Stimulated activated CD4-positive, alpha-beta T cell treated with anti-CD3 and anti-CD28 coated beads, TNF-alpha, amount 100 ng/mL, for 1 hour (primary cell): ENCODE measurements at places on chromosomes 5 and 9.

DNA sequence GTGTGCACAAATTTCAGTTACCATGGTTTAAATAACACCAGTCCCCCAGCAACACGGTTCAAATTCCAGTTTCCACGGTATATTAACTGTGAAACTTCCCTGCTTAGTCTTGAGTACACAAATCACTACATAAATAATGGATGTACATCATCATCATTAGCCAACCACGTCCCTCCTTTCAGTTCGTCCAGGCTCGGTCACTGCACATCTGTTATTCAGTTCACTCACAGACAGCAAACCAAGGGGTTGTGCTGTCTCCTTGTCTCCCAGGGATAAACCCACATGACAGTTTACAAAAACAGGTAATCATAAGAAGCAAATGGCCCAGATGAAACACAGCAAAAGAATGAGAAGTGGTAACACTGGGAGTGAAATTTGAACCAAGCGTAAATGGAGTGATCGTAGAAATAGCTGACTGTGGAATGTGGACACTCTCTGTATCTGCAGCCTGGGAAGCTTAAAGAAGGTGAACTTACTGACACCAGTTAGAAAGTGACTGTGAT, 61.0 kb upstream of the RAD23B start:
- no peak for DNase-seq

- peak; percentile 28 for DNase-seq
Observed at GRCh38 chr5:73387601-73388305, 60.8 kb downstream of the FOXD1 start.

GRCh38 chr5:6081727-6082210, 296.6 kb downstream of the MED10 start:
- DNase-seq = no peak

DNA sequence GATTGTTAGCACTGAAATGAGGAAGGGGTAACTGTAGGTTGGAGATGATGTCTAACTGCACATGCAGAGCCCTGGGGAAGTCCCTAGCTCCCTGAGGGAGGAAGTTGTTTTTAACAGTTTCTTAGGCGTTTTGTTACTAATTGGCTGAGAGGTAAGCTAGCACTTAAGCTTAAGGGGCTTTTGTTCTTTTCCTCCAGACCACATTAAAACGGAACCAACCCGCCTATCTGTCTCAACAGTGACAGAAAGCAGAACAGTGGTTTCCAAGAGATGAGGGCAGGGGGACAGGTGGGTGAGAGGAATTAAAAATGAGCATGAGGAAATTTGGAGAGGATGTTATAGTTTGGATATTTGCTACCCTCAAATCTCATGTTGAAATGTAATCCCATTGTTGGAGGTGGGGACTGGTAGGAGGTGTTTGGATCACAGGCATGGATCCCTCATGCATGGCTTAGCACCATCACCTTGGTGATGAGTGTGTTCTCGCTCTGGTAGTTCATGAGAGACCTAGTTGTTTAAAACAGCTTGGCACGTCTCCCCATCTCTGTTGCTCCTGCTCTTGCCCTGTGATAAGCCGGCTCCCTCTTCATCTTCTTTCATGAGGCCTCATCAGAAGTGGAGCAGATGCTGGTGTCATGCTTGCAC, 38.9 kb downstream of the LYRM7 start:
- DNase-seq = peak; percentile 9

GRCh38 chr9:127181315-127181580, 58.8 kb upstream of the ANGPTL2 start:
- no peak for DNase-seq

DNA sequence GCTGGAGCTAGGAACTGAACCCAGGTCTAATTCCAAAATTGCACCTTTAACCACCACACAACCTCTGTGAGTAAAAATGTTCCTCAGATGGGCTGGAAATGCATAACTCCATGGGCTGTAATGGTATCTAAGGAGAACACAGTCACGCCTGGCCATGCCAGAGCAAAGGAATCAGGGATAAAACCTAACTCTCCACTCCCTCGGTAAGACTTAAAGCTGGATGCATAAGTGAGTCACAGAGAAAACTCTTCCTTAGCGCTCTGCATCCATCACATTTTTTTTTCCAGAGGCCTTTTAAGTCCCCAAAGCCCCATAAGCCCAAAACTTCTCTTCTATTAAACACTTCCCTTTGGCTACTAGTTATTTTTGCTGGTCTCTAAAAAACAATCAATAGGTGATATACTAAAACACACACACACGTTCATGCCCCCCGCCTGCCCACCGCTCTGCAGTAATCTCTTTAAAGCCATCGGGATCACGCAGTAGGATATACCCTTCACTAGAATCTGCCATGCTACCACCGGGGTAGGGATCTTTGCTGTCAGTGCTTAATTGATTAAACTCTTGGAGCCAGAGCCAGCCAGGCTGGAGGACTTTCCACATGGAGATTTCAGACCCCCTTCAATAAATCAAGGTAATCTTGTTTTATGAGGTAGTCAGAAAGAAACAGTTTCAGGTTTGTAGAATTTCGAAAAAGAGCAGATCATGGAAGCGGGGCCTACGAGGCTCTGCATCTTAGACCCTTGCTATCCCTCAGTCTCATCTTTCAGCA, 212.9 kb downstream of the MAPKAP1 start:
- no peak for DNase-seq

DNA sequence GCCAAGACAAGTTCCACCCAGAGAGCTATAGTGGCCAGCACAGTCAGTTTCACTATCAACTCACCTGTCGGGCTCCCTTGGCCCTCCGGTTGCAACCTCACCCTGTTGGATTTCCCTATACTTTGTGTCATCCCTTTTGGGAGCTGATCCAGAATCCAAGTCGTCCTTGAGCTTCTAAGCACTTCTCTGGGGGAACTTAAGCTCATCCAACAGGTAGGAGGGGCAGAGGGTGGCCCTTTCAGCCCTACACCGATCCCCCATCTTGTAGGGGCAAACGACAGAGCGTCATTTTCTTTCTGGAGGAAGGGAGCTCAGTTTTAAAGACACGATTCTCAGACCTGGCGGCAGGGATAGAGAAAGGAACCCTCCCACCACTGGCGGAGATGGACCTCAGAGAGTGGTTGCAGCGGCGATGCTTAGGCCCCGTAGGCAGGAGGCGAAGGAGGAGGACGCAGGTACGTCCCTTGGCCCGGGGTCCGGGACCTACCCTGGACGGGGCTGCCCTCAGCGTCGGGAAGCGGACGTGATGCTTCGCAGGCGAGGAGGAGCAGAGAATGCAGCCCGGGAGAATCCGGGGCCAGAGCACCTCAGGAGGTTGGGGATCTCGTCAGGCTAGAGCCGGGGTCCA, 519 bp downstream of the ZER1 start:
- DNase-seq = no peak

GRCh38 chr5:147673266-147673665, 109.3 kb downstream of the JAKMIP2 start:
- DNase-seq = no peak

- no peak for DNase-seq
Observed at GRCh38 chr5:33969572-33970452, 14.7 kb downstream of the SLC45A2 start.

GRCh38 chr5:173568703-173569102, 47.7 kb downstream of the BOD1 start:
- DNase-seq = no peak

DNA sequence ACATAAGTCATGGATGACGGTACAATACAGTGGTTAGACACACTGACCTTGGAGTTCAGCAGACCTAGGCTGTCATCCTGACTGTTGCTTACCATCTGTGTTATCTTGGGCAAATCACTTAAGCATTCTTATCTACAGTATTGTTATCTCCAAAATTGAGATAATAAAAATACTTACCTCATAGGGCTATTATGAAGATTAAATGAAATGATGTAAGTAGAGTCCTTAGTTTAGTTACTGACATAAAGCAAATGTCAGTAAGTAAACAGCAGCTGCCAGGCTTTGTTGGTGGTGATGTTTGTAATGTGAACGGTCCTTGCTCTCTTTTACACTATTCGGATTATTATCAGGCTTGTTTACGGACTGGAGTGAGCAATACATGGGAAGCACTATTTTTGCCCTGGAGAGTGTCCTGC, 107.3 kb upstream of the DPYSL3 start:
- DNase-seq = no peak

GRCh38 chr5:135437422-135437795, 9.7 kb downstream of the DCANP1 start:
- no peak for DNase-seq

GRCh38 chr9:108411632-108412031, 444.2 kb downstream of the ACTL7B start:
- no peak for DNase-seq

DNA sequence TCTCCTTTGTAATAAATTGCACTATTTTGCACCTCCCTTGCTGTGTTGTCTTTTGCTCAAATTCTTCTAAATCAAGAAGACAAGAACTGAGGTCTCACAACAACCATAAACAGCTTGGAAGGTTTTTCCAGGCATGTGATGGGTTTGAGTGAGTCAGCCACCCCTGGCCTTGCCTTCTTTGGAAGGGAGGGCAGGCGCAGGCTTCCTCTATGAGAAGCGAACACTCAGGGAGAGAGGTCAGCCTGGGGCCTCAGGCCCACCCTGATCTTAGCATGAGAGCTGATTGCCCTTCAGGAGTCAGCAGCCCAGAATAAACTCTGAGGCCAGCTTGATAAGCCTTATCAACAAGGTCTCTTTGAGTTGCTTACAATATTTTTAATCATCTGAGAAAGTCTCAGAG, 31.6 kb downstream of the S1PR3 start:
- no peak for DNase-seq

GRCh38 chr5:36950586-36951457, 74.3 kb downstream of the NIPBL start:
- DNase-seq = no peak

DNA sequence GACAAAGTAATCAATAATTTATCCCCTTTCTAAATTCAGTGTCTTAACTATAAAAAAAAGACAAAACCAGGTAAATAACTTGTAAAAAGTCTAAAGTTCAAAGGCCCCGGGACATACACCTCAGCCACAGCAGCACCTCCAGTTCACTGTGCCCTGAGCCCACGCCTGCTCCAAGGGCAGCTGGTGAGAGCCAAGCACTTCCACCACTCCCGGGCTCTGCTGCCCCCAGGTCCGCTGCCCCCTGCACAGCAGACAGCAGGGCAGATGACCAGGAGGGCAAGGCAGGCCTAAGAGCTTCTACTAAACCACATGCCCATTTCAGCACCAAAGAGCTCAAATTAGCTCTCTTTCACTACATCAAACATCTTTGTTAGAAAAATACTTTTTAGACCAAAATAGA, 91.9 kb downstream of the CAMSAP1 start:
- DNase-seq = no peak

DNA sequence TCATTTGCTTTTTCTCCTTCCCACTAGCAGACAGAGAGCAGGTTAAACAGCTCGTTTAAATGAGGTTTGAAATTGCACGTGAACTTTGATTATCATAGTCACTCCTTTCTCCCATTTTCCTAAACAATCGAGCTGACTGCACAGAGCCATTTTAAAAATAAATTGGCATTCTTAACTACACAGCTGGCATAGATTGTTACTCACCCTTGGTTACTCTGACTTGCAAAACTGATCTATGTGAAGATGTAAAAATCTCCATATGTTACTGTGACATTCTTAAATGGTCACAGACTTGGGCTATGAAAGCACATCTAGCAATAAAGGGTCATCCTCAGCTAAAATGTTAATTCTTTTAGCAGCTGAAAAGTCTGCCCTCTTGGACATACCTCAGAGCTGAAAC, 368.5 kb downstream of the DTWD2 start:
- no peak for DNase-seq

DNA sequence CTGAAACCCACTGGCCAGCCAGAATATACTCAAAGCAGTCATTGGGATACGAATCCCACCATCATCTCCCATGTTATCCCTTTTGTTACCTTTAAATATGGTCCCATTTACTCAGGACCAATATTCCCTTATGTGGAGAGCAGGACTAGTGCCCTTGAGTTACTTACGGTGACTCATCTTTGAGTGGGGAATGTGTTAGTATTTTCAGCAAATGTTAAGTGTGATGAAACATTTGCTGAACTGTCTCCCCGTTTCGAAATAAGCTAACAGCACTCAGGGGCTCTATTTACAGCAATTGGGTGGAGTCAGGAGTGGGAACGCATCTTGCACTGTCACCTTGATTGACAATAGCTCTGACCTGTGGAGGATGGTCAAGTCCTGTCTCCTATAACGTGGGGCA, 67.4 kb downstream of the CTSL start:
- no peak for DNase-seq

DNA sequence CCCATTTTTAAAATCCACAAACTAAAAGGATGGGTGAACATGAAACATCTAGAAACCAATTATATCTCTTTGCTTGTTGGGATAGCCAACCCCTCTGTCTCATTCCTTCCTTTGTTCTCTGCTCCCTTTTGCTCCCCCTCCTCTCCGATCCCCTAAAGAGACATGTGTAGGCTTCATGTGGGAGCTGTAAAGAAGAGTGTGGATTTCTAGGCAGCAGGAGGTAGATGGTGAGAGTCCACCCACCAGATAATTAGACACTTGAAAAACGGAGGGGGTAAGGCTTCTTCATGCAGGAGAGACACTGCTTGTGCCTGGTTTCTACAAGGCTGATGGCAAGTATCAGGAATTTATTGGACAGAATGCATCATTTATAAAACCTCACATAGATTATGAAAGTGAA, 27.3 kb upstream of the CFAP157 start:
- DNase-seq = no peak

- DNase-seq = no peak
Observed at GRCh38 chr9:2018764-2019558, 3.8 kb downstream of the SMARCA2 start.

- DNase-seq = no peak
Observed at GRCh38 chr5:138233280-138233679, 20.2 kb upstream of the CDC23 start.

- no peak for DNase-seq
Observed at GRCh38 chr5:135400866-135401265, 1.8 kb upstream of the MACROH2A1 start.

GRCh38 chr5:127275641-127276193, 14.9 kb upstream of the MEGF10 start:
- DNase-seq = no peak

DNA sequence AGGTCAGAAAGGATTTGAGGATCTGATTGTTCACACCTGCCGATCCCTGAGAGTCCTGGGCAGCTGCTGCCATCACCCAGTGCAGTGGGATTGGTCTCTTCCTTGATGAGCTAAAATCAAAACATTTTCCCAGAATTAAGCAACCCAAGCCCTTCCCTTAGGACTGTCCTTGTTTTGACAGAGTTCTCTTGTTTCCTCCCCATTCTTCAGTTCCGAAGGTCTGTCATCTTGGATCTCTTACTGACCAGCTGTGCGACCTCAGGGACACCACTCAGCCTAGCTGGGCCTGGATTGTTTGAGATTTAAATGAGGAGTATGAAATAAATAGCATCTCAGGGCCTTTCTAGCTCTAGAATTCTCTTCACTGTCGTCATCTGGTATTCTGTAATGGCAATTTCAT, 90.3 kb upstream of the IQGAP2 start:
- no peak for DNase-seq

- DNase-seq = no peak
Observed at GRCh38 chr9:10251490-10251889, 361.3 kb downstream of the PTPRD start.

- no peak for DNase-seq
Observed at GRCh38 chr9:133945977-133946753, 46.0 kb downstream of the VAV2 start.

GRCh38 chr5:81629986-81630385, 120.9 kb downstream of the SSBP2 start:
- DNase-seq = no peak
